ENCODE measurements at places on chromosomes 5 and 9.

DNA sequence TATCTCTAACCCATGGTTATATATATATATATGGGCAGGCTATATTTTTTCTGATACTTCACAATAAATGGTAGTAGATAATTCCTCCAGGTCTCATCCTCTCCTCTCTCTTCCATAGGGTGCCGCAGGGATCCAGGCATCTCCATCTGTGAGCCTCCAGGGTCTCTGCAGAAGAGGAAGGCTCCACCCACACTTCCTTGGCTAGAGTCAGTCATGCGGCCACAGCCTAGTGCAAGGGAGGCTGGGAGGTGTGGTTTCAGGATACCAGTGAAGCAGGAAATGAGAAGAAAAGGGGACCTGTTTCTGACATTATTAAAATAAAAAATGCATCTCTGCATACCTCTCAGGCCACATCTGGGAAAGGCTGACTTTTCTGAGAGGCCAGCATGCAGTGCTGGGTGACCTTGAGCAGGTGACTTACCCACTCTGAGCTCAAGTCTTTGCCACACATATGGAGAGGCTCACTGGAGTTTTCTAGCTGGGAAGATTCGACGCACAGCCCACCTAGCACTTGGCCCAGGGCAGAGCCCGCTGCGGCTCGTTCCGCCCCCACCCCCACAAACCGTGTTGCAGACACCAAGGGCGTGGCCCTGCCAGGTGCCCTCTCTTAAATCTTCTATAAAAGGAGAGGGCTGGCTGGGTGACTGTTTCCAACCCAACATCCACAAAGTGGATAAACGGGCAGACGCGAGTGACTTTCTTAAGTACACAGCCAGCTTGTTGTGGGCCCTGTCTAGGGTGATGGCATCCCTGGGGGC lies 47.9 kb downstream of the OLFM1 start:
- no peak for DNase-seq

DNA sequence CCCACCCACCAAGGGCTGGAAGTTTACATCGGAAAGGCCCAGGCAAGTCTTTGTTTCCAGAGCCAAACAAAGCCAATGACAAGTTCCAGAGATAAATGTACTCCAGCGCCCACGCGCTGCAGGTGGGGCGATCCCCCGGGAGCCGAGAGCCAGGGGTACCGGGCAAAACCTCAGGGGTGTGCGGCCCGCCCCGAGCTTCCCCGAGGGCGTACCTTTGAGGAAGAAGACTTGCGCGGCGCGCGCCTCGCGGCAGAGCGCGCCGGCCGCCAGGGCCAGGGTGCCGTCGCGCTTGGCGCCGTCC lies 671 bp downstream of the DUSP1 start:
- no peak for DNase-seq

GRCh38 chr9:79962836-79963235 lies 391.1 kb downstream of the TLE4 start:
- DNase-seq = no peak

DNA sequence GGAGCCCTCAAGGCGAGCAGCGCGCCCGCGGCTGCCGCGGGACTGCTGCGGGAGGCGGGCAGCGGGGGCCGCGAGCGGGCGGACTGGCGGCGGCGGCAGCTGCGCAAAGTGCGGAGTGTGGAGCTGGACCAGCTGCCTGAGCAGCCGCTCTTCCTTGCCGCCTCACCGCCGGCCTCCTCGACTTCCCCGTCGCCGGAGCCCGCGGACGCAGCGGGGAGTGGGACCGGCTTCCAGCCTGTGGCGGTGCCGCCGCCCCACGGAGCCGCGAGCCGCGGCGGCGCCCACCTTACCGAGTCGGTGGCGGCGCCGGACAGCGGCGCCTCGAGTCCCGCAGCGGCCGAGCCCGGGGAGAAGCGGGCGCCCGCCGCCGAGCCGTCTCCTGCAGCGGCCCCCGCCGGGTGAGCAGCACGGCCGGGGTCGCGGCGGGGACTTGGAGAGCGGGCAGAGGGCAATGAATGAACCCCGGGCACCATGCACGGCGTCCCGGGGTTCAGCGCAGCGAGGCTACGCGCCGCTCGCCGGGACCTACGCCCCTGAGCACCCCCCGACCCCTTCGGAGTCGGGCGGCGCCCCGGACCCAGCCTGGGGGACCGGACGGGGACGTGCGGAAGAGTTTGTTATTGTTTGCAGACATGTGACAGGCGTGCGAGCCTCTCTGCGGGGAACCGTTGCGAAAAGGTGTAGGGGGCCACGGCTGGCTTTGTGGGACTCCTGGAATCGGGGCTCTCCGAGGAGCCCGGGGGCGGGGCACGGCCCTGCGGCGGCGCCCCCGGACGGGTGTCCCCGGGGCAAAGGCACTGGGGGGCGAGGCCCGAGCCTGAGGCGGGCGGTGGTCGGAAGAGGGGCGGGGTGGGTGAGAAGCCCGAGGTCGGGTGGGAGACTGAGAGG lies 553 bp downstream of the MAP3K1 start:
- DNase-seq = peak; percentile 32

- DNase-seq = no peak
These were observed 121.6 kb downstream of the TLR4 start for GRCh38 chr9:117825609-117826347.

GRCh38 chr5:100827481-100827889 lies 75.6 kb downstream of the ST8SIA4 start:
- peak; percentile 12 for DNase-seq

DNA sequence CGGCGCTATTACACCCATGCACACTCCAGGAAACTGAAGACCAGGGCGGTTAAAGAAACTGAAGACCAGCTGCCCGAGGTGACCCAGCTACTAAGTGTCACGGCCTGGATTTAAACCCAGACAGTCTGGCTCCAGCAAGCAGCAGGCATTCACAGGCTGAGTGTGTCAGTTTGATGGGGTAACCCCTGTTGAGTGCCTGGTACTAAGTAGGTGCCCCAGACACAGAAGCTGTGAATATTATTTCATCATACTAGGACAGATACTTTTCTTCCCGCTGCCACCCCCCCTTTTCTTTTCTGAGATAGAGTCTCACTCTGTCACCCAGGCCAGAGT lies 7.3 kb downstream of the ENG start:
- no peak for DNase-seq

DNA sequence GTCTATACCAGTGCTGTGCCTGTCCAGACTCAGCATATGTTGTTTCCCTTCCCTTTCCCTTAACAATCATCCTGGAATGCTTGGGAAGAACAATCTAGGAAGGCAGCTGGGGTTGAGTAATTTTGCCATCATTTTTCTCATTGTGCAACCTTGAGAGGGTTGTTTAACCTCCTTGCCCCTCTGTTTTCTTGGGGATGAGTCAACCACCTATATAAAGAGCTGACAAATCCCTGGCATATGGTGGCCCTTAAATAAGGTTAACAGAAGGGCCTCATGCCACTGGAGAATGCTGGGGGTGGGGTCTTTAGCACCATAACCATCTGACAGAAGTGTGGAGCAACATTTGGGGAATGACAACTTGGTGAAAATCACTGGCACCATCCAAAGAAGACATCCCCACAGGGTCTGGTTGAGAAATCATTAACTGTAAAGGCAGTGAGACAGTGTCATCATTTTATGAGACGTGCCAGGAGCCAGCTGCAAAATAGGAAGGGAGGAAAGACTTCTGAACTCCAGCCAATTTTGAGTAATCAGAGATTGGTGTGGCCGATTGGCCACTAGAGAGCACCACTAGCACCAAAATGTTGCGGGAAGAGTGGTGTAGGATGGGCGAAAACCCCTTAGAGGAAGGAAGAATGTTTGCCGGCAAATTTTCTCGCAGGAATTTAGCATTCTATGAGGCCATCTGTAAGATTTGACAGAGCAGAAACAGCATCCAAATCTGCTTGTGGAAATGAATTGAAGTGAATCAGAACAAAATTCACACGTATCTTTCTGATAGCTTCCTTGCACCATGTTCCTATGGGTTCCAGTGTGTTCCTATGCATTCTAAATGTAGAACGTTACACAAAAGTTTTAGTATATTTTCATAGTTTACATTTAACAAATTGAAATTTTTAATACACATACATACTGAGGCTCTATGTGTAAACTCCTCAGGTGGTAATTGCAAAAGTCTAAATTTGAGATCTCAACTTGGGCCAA lies 113.8 kb downstream of the MSX2 start:
- DNase-seq = peak; percentile 39

DNA sequence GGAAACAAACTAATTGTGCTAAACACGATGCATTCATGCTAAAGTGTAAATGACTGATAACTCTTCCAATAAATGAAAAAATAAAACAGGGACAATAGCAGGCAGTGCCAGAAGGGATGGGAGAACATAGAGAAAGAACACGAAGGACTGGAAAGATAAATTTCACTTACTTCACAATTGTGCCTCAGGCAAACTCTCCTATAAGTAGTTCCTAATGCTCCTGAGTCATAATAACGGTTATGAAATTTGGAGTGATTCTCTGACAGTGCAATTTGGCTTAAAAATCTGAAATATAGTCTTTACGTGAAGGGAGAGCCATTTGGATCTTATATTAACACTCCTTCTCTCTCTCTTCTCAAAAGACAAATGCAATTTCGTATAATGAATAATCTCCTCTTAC lies 2218.5 kb downstream of the MAT2B start:
- no peak for DNase-seq

DNA sequence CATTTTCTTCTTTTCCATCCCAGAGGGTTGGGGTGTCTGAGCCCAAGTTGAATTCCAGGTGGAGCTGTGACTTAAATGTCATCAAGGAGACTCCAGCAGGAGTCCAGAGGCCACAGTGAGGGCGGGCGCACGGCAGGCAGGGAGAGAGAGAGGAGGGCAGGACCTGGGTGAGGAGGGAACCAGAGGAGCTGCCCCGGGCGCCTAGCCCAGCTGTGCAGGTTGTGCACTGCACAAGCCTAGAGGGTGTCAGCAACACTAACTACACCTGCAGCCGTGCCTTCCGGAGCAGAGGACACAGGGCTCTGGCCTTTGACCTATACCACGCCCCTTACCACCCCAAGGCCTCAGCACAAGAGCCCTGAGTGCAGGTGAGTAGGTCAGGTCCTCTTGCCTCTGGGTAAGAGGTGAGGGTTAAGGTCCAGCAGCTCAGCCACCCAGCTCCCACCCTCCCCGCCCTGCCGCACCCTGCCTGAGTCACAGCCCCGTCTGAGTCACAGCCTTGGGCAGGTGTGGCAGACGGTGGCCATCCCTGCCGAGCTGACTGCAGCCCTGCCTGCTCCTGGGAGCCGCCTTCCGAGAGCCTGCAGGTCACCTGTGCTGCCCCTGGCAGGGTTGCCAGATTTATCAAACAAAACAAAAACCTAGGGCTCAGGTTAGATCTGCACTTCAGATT lies 6.4 kb upstream of the AGPAT2 start:
- no peak for DNase-seq

- no peak for DNase-seq
These were observed 69.1 kb downstream of the ZNF366 start for GRCh38 chr5:72438141-72438540.

GRCh38 chr9:100856238-100856637 lies 172.3 kb upstream of the PLPPR1 start:
- DNase-seq = no peak

GRCh38 chr9:91567642-91568274 lies 144.1 kb upstream of the NFIL3 start:
- no peak for DNase-seq

- no peak for DNase-seq
These were observed 19.3 kb downstream of the FYB1 start for GRCh38 chr5:39200081-39200480.

GRCh38 chr9:107597743-107598217 lies 108.2 kb upstream of the KLF4 start:
- no peak for DNase-seq

- no peak for DNase-seq
These were observed 203.6 kb upstream of the MVB12B start for GRCh38 chr9:126122901-126123616.

DNA sequence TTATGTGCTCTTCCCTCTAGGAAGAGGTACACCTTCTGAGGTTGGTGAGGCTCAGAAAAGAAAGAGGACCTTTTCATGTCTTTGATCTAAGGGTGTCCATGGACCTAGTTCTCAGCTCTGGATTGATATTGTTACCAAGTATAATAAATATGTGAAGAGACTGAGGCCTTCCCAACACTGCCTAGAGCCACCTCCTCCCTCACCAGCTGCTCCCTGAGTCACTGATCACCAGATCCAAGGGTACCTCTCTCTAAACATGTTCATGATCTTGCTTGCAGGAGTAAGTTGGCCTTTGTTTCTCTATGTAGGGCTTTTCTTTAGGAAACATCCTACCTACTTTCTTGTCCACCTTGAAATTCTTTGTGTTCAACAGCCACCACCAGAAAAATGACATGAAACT lies 218.8 kb upstream of the ADRA1B start:
- no peak for DNase-seq

GRCh38 chr5:135541807-135542502 lies 6.2 kb upstream of the NEUROG1 start:
- no peak for DNase-seq

DNA sequence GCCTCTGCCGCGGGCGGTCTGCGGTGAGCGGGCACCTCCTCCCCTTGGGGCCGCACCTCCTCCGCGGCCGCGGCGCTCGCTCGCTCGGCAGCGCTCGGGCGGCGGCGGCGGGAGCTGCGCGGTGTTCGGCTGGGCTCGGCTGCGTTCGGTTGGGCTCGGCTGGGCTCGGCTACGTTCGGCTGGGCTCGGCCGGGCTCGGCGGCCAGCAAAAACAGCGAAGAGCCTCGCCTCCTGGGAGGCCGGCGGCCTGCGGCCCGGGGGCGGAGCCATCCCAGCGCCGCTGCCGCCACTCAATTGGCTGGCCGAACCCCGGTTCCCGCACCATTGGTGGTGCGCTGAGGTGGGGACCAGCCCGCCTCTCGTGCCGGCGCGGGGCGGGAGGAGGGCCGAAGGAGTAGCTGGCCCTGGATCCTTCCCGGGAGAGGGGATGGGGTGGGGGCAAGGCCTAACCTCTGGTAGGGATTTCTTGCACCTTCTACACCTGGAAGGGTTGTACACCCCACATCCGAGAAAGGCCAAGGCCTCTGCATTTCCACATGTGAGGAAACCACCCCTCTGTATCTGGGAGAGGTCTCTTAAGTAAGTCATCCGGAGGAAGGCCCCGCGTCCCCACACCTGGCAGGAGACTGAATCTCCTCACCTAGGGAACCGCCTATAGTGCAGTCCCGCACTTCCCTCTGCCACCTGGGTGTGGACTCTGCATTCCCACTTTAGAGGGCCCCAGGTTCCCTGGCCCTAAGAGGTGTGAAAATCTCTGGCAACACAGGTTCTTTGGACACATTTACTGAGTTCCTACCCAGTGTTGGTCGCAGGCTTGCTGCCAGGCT lies at the start of gene ENHO:
Gene ENHO, minus strand, starts transcription at position 20 of the 827 bp plus-strand sequence. CDS start 1,295 bp downstream, outside the sequence.
- peak; percentile 84 for DNase-seq
